Thoracic aorta (tissue), 2 donors: ENCODE measurements at places on chromosomes 7 and 10.

DNA sequence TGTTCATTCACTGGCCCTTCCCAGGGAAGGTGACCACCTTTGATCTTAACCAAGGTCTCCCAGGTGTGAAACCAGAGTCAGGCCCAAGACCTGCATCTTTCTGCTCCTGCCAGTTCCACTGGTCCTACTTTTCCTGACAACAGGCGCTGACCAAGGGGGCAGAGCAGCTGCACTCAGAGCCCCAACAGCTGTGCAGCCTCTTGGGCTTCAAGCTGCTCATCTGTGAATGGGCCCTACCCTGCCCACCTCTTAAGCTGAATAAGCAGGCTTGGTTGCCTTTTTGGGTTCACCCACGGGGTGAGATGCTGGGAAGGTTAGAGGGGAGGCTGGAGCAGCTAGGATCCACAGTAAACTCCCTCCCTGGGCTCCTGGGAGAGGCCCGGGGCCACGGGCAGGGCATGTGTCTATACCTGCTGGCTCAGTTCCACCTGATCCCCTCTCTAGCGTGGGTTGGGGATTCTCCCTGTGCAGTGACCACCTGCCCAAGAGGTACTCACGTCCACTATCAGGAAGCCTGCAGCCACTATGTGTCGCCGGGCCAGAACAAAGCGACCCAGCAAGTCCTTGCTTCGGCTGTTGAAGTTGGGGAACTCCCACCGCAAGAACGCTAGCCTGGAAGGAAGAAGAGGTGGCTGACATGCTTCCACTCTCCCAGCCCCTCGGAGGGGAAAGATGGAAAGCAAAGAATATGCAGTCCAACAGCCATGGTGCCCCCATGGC, 10.6 kb downstream of the TBRG4 start:
- no peak for DNase-seq

DNA sequence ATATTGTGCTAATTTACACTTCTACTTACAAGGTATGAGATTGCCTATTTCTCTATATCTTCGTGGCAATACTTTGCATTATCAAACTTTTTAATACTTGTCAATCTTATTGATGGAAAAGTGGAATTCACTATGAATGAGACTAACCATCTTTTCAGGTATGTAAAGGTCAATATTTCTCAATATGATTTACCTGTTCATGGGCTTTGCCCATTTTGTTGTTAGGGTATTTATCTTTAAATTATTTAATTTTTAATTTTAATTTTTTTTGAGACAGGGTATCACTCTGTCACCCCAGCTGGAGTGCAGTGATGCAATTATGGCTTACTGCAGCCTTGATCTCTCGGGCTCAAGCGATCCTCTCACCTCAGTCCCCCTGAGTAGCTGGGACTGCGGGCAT, 47.8 kb upstream of the LCOR start:
- no peak for DNase-seq

GRCh38 chr10:132075909-132076577, 10.3 kb downstream of the JAKMIP3 start:
- DNase-seq: no peak

GRCh38 chr7:66105263-66105748, 9.3 kb upstream of the CRCP start:
- no peak for DNase-seq

DNA sequence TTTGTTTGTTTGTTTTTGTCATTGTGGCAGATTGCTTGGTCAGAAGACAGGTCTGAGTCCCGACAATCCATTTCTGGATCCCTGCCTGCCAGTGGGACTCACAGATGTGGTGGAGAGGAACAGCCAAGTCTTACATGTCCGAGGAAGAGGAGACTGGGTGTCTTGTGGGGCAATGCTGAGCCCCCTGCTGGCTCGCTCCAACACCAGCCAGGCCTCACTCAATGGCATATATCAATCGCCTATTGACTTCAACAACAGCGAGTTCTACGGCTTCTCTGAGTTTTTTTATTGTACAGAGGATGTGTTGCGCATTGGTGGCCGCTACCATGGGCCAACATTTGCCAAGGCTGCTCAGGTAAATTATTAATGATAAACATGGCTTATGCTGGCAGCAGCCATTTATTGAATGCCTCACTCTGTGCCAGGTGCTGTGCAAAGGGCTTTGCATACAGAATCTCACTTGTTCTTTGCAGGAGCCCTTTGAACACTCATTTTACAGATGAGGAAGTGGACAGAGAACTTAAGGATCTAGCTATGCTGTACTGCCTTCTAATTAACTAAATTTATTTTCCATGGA, 33.3 kb downstream of the COX15 start:
- no peak for DNase-seq

- no peak for DNase-seq
Measured at GRCh38 chr7:129366-130221, 62.8 kb upstream of the FAM20C start.

- DNase-seq: no peak
Measured at GRCh38 chr7:1842321-1843221, 172.5 kb downstream of the ELFN1 start.

GRCh38 chr7:102273749-102274712, 12.6 kb upstream of the SH2B2 start:
- DNase-seq: no peak

DNA sequence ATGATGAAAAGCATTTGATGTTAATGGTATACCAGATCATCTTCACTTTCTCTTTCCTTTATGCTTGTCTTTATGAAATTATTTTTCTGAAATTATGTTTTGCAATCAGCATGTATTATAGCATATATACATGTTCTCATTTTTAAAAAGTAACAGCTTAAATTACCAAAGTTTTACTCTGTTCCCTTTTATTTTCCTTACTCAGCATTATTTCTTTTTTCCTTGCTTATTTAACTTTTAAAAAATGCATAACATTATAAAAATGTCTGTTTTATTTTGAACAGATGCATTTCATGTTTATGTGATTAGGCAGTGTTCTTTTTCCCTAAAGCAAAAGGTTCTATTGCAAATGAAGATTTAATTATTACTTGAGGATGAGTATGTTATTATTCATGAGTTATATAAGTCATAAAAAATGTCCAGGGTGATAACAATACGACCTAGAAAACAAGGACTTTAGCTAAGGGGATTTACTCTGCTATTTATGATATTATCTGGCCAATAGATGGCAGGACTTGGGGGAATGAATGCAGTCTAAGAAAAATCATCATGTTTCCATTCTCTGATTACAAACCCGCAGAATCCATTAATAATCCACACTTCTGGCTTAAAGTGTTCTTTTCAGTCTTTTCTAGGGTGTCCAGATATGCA, 38.5 kb downstream of the CABCOCO1 start:
- DNase-seq: no peak

- DNase-seq: no peak
Measured at GRCh38 chr7:45007106-45007505, 7.1 kb downstream of the CCM2 start.
